Stomach (tissue), 19 donors: ENCODE measurements at places on chromosomes 13 and 19. TPM values are rescaled to one million over a fixed set of nuclear protein-coding genes. Genes with fewer than 3 reads are reported as not detected.

The FPR1 gene
- total RNA-seq: 9.4 TPM

The LRFN3 gene
- 4.0 TPM for total RNA-seq

The HCN2 gene
- not detected for total RNA-seq

GRCh38 chr13:113969973-113970611 lies 3.8 kb downstream of the C13orf46 start:
- DNase-seq: peak; percentile 94

DNA sequence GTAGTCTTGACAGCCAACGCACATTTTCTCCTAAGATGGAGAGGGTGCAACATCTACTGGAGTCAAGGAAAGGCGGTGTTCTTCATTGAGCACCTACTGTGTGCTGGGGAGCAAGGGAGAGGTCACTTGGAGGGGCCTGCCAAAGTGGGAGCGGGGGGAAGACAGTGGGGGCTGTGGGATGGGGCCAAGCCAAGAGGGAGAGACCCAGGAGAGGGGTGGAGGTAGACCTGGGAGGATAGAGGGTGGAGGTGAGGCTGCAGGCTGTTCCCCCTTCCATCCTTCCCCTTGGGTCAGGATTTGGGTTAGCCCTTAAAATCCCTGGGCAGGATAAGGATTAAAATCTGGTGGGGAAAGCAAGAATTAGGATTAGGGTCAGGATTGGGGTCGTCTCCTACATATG lies 1.7 kb upstream of the PLPP2 start:
- DNase-seq: peak; percentile 11

DNA sequence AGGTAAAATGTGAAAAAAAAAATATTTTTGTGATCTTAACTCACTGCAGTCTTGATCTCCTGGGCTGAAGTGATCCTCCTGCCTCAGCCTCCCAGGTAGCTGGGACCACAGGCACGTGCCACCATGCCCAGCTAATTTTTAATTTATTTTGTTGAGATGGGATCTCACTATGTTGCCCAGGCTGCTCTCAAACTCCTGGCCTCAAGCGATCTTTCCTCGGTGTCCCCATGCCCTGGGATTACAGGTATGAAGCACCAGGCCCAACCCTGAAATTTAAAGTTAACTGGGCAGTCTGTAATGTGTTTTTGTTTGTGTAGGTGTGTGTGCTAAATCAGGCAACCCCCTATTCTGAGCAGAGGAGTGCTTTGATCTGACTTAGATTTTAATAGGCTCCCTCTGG lies 3.4 kb upstream of the C5AR1 start:
- no peak for DNase-seq

- peak; percentile 42 for DNase-seq
Observed at GRCh38 chr19:5091018-5091683, 122.2 kb downstream of the KDM4B start.

DNA sequence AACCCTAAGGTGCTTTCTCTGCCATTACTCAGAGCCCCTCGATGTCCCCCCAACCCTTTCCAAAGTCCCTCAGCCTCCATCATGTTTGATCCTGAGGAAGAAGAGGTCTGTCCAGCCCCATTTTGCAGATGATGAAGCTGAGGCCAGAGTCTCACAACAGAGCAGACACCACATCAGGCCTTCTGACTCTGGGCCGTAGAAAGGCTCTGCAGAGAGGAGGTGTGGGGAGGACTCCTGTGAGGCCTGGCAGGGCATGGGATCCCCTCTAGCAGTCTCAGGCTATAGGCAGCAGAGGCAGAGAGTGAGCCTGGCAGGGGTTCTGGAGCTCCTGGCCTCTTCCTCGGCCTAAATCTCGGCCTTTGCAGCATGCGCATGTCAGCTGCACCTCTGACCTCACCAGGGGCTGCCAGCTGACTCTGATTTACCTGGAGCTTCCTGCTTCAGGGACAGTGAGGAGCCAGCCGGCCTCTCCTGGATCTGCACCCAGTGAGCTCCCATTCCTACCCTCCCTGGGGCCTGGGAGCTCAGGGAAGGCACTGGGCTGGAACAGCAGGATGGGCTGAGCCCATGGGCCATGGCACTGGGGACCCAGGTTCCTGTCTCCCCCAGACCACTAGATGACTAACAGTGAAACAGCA lies 41.7 kb upstream of the VSTM2B start:
- no peak for DNase-seq
